Caudate nucleus (tissue), 63 donors: ENCODE measurements at places on chromosomes 5 and 9.

DNA sequence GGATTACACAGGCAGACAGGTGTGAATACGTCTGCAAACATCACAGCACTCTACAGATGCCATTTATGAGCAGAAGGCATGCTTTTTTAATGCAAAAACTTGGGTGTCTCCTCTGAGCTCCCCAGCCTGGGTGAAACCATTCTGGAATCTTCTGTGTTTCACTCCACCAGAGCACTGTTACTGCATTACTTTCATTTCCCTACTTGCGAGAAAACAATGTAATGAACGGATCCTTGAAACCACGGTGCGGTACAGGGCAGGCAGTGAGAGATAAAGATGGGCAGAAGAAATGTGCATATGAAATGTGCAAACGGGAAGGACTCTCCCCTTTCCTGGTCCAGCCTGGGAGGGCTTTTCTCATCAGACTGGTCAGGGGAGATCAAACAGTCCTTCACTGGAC is 584.3 kb upstream of the KLF4 start:
- DNase-seq: no peak

GRCh38 chr5:39714036-39714698 is 289.4 kb upstream of the DAB2 start:
- DNase-seq: no peak

- peak; percentile 34 for DNase-seq
These were observed 99.9 kb upstream of the TLE4 start for GRCh38 chr9:79471580-79472543.

GRCh38 chr9:97985058-97985861 is 2.1 kb downstream of the ANP32B start:
- no peak for DNase-seq

GRCh38 chr5:133992429-133993155 is 12.2 kb downstream of the VDAC1 start:
- peak; percentile 31 for DNase-seq

- DNase-seq: no peak
These were observed 190.1 kb downstream of the NR3C1 start for GRCh38 chr5:143213231-143213850.

- DNase-seq: no peak
These were observed 231.7 kb downstream of the ARHGAP26 start for GRCh38 chr5:143001764-143002351.

DNA sequence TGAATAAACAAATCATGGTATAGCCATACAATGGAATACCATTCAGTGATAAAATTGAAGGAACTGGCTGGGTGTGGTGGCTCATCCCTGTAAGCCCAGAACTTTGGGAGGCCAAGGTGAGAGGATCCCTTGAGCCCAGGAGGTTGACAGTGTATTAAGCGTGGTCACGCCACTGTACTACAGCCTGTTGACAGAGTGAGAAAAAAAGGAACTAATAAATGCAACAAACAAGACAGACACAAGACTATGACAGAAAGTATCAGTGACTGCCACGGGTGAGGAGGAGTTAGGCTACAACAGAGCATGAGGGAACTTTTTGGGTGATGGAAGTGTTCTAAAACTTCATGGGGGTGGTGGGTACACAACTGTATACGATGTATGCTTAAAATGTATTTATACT is 2.2 kb downstream of the FNIP1 start:
- no peak for DNase-seq
